ENCODE measurements at places on chromosomes 1 and 21.

DNA sequence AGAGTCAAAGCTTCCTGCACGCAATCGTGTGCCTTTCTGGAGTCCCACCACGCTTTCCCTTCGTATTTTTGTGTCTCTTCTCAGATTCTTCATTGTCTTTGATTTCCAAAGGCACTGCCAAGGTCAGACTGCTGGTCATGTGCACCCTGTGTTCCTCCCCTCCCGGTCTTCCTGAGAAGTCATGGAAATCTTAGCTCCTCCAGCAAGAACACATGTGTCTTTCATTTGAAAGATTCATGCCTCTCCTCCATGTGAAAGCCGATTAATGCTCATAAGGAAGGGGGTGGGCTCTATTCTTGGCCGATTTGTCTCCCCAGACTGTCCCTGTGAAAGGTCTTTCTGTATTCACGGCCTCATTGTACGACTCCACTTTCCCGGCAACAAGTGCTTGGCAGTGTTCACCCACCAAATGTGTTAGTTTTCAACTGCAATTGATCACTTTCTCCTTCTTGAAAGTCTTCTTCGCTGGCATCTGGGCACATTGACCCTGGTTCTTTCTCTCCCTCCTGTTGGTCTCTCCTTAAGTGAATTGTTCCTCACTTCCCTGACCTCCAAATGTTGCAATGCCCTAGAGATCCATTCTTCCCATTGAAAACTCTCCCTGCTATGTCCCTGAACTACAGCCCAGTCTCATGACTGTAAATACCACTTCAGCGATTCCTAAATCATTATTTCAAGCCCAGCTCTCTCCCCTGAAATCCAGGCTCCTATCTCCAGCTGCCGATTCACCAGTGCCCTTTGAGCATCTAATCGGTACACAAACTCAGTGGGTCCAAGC, 25.4 kb downstream of the MX2 start:
- no peak for DNase-seq

DNA sequence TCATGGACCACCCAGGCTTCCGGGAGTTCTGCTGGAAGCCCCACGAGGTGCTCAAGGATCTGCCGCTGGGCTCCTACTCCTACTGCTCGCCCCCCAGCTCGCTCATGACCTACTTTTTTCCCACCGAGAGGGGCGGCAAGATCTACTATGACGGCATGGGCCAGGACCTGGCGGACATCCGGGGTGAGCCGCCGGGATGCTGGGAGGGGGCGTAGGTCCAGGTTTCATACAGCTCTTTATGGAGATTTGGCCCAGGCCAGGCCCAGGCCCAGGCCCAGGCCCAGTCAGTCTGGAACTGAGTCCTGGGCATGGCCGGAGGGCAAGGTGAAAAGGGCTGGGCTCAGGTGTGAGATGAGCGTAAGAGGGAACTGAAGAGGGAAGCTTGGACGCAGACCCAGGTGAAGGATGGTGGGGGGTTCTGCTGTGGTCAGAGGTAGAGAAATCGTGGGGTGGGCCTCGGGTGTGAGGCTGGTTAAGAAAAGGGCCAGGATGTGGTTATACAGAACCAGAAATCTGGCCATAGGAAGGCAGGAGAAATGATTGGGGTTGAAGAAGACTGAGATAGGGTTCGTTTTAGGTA, 23.0 kb downstream of the DISP3 start:
- no peak for DNase-seq

DNA sequence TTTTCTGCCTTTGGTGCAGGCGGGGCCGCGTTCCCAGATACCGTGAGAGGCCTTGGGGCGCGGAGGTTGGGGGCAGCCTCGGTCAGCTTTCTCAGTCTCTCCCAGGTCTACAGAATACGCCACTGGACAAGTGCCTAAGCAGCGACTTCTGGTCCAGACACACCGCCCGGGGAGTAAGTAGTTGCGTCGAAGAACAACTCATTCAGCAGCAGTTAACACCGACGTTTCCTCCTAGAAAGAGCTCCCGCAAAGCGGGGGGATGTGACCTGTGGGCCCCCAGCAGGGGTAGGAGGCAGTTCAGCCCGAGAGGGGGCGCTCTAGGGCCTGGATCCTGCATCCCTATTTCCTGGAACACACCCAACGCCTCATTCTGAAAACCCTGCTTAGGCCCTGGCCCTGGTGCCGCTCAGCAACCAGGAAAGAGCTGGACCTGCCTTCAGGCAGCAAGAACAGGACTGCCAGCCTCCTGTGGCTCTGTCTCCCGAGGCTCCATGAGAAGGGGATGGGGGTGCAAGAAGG, 6.5 kb upstream of the BARHL2 start:
- DNase-seq, result no peak

DNA sequence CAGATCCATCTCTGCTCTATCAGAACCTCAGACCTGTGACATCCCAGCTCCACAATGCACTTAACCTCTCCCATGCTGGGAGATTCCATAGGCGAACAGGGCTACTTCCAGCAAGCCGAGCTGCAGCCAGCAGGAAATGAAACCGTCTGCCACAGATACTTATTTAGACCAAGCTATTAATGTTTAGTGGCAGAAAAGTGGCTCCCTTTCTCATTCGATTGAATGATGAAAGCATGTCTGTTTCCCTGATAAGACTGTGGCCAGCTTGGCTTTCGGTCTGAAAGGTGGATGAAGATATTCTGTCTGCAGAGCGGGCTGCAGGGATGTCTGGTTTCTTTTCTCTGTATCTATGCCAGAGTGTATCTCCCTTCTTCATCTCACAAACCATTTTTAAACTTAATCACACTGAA, 146.4 kb downstream of the GREM2 start:
- DNase-seq, result no peak

DNA sequence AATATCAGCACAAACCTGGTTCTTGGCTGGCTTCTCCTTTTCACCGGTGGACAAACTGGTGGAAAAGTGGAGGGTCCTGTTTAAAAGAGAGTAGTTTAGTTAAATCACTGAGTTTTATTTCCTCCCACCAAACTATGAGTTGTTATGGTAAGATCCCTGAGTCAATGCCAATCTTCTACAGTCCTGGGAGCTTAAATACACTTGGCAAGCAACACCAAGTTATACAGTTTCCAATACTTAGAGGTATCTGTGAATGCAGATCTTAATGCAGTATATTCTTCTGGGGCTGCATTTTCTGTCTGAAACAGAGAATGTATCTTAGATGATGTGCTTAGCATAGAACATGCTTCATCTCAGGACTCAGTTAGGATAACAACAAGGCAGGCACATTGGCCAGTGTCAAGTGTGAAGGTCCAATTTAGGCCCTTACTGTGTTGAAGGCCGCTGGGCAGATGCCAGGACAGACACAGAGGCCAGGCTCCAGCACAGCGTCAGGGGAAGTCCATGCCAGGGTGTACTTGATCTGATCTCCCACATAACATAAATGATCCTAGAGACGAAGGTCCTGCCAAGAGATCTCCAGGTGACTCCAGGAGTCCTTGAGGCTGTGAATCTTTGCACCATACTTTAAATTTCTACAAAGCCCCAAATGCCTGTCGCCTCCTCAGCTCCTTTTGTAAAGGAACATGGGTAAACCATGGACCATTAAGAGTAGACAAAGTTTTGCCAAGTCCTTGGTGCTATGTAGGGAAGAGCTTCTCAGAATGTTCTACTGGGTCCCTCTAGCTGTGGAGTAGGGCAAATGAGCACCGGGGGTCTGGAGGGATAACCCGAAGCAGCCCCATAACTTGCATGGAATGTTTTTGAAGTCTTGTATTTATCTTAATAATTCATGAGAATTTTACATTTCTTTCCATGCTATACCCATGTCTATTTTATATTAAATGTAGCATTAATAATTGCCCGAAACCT, 76.8 kb downstream of the KCNJ15 start:
- no peak for DNase-seq

DNA sequence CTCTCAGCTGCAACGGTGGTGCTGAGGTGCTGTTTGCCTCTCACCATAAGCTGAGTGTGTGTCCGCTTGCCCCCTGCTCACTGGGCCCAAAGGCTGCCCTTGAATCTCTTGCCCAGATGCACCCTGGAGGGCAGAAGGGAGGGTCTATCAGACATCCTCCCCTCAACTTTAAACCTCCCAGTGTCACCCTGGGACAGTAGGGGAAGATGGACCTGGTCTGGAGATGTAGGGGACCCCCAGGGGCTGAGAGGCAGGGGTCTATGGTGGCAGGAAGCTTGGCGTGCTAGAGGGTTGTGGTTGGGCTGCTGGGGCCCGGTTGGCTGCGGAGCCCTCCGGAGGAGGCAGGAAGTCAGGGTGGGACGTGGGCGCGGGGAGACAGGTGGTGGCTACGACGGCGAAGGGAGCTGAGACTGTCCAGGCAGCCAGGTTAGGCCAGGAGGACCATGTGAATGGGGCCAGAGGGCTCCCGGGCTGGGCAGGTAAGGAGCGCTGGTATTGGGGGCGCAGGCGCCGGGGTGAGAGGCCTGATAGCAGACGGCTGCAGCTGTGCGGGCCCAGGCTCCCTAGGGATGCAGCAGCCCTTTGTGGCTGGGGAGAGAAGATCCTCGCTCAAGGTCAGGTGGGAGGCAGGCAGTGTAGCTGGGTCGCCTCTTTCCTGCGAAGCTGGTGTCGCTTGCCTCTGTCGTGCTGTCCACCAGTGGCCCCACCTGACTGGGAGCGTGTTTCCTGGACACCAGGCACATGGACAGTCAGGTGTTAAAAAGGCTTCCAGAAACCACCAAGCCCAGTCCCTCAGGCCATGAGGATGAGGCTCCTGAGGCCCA, at the start of gene LCK:
Gene LCK (plus strand): TSS at position 373 of the 824 bp plus-strand sequence. CDS start 23,065 bp downstream, outside the sequence.
- DNase-seq, result no peak

DNA sequence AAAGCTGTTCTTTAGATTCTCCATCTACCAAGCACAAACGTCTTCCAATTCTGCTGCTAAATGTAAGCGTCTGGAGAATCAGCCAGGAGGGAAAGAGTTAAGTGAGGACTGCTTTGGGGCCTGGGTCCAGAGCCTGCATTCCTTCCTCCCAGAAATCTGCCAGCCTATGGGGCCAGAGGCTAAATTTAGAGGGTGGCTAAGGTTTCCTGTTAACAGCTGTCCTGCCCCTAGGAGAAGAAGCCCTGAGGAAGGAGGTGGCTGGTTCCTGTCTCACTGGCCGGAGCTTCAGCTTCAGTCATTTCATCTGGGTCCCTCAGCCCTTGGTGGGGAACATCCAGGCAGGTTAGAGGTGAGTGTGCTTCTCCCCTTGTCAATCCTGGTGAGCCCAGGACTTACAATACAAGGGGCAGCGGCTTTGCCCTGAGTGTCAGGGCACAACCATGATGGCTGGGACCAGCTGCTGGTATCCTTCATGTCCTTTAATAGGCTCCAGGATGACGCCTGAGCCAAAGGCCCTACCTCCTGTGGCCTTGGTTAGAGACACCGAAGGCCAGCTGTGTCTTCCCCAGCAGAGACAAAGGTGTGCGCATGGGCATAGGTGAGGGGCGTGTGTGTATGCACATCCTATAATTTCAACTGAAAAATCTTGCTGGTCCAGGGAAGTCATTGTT, at the start of gene STYXL2:
Gene STYXL2 (plus strand): TSS at position 230 of the 671 bp plus-strand sequence. CDS start 775 bp downstream, outside the sequence.
- no peak for DNase-seq

DNA sequence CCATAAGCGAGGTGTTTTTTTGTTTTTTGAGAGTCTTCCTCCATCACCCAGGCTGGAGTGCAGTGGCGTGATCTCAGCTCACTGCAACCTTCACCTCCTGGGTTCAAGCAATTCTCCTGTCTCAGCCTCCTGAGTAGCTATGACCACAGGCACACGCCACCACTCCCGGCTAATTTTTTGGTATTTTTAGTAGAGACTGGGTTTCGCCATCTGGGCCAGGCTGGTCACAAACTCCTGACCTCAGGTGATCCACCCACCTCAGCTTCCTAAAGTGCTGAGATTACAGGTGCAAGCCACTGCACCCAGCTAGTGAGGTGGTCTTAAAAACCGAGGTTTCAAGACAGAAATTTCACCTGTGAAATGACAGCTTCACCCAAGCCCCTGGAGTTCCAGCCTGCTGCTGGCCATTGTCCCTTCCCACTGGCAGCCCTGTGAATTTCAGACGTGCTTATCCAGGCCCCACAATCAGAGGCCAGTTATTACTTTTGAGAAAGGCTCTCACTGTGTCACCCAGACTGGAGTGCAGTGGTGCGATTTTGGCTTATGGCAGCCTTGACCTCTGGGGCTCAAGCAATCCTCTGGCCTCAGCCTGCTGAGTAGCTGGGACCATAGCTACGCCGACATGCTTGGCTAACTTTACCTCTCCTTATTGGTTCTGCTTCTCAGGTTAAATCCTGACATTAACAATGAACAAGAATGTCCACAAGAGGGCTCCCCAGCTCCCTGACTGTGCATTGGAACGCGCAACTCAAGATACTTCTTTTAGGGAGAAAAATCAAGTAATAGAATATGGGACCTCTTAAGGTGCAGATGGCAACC, 19.4 kb downstream of the ENO1 start:
- peak; percentile 19 for DNase-seq

DNA sequence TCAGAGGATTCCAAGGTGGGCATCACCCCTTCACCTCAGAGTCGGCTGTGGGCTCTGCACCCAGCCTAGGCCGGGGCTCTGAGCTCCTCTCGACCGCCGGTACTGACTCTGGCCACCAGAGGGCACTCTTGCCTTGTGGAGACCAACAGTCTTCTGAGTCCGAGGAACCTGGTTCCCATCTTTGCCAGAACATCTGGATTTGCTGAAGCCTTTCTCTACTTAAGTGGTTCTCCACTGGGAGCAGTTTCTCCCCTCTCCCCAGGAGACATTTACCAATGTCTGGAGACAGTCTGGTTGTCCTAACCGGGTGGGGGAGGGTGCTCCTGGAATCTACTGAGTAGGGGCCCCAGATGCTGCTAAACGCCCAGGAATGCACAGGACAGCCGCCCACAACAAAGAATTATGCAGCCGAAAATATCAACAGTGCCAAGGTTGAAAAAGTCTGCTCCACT, 9.4 kb downstream of the ETV3L start:
- peak; percentile 69 for DNase-seq

DNA sequence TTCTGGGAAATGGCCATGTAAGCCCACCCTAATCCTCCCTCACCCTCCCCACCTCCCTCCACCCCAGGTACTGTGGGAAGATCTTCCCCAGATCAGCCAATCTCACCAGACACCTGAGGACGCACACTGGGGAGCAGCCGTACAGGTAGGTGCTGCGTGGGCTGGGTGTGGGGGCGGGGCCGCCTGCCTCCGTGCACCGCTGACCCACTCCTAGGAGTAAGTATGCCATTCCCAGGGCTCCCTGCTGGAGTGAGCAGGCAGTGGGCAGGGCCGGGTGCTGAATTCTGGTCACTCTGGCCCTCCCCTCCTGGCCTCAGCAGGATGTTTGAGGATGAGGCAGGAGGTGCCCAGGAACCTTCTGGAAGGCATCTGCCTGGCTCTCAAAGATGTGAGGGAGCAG, 35.9 kb upstream of the ARHGEF16 start:
- DNase-seq, result no peak

Data from activated CD8-positive, alpha-beta memory T cell treated with anti-CD3 and anti-CD28 coated beads for 1 hour (primary cell).